Stimulated activated CD4-positive, alpha-beta T cell treated with anti-CD3 and anti-CD28 coated beads, TNF-alpha, amount 100 ng/mL, for 1 hour (primary cell): ENCODE measurements at places on chromosomes 2 and 18.

DNA sequence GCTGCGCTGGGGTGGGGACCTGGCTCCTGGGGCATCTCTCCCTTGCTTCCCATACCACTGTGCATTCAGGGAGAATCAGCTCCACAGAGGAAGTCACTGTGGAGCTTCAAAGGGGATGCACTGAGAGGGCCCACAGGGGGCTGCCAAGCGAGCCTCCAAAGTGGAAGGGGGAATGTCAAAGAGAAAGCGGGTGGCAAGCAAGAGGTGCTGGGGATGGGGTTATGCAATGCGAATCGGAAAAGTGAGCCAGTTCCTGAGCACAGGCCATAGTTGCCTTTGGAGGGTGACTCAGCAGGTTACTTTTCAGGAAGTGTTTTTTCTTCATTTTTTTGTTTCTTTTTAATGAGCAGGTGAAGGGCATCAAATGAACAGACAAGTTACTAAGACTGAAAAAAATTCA lies 17.6 kb downstream of the PMAIP1 start:
- DNase-seq: no peak

DNA sequence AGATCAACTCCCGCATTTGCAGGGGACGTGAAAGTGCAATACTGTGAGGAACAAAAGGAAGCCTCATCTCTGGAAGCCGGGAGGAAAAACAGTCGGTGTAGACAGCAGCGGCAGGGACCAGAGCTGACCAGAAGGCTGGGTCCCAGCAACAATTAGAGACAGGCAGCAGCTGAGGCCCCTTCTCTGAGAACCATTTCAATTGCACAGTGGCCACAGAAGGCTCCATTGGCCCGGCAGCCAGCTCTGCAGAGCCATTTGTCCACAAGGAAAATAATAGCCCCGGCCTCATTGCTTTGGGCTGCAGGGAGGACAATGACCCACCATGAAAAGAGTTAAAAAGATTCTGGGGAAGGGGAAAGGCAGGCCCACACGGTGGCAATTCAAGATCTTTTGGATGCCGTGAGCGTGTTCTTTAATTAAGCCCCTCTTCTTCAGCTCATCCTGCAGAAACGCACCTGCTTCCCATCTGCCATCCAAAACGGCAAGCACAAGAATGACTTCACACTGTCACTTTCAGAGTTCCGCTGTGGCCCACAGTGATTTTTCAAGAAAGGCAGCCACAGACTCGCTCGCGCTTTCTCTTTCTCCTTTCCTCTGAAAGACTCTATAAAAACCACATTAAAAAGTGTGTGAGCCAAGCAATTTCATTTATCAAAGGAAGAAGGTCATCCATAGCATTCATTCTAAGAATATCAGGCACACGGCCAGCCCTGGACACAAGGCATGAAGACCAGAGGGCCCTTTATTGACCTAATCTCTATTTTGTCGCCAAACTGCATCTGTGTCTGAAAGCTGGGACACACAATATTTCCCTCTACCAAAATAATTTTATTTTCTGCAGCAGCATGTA lies 293.6 kb downstream of the SOX11 start:
- DNase-seq: no peak

- no peak for DNase-seq
Observed at GRCh38 chr2:231820786-231821303, 34.6 kb downstream of the COPS7B start.

DNA sequence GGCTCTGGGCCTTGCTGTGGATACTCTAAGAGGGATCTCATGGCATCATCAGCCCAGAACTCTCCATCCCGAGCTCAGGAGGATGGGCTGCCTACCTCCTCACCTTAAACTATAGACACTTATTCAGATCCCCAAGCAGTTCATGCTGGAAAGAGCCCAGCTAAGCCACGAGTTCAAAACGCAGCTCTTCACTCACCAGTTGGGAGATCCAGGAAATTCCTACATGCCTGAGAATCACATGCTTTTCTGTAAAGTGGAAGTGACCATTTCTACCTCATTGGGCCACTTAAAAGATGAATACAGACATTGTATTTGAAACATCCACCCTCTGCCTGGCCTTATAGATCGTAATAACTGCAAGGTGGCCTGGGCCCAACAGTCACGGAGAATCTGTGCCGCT lies 6.6 kb downstream of the ATOH8 start:
- no peak for DNase-seq

DNA sequence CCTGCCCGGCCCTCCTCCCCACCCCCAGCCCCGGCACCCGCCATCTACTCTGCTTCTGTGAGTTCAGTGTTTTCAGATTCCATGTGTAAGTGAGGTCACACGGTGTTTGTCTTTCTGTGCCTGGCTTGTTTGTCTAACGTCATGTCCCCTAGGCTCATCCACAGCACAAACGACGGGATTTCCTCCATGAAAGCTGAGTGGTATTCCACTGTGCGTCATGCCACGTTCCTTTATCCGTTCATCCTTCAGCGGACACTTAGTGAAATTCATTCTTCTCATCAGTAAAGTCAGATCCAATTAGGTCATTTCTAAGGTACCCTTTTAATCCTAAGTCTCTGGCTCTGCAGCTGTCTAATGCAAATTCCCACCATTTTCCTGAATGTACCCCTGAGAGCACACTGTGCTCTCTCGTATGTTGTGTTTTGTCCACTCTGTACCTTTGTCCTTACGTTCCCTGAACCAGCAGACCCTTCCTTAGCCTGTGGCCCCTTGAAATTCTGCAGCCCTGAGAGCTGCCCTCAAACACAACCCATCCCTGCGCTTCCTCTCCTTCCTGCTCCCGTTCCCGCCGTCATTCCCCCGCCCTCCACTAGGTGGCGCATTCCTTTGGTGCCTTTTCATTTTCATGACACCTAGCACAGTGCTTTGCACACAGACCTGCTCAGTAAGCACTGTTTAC lies 44.1 kb downstream of the TRAPPC12 start:
- peak; percentile 68 for DNase-seq

DNA sequence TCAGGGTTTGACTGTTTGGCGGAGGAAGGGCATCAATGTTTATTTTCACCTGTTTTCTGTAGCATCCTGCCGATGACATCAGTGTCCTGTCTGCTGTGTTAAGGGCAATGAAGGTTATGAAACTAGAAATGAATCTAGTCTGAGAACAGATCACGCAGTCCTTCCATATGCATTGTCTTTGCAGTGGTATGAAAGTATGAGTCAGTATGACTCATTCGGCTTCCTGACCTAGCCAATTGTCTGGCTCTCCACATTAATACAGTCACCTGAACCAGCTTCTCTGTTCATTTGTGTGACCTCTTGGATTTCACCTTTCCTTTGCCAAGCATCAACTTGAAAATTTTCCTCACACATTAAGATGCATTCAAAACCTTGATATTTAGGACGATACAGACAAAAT lies 353.8 kb downstream of the RND3 start:
- DNase-seq: no peak

DNA sequence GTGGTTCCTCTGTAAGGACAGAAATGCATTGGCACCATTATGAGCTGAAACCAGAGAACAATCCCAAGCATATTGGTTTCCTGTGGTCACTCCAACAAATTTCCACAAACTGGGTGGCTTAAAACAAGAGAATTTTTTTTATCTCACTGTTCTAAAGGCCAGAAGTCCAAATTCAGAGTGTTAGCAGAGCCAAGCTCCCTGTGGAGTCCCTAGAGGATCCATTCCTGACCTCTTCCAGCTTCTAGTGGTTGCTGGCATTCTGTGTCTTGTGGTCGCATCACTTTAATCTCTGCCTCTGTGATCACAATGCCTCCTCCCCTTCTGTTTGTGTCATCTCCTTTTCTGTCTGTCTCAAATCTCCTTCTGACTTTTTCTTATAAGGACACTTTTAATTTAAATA lies 380.3 kb downstream of the NYAP2 start:
- DNase-seq: no peak
